ENCODE measurements at places on chromosomes 3 and 15.

- peak; percentile 90 for DNase-seq
- H3K4me1 ChIP-seq, result peaks cover 2% of the 10 kb centered on the region
- no peaks in the 10 kb centered on the region for H3K27me3 ChIP-seq
- H3K4me3 ChIP-seq, result peak within 1 kb of the TSS; percentile 94
These were observed at the start of gene SATB1 for GRCh38 chr3:18424729-18425640. SATB1 (minus strand) TSS chr3:18425339; CDS start chr3:18420967, 4,372 bp downstream.

- no peaks in the 10 kb centered on the region for H3K36me3 ChIP-seq
- no peak overlapping the region for H3K4me3 ChIP-seq
- peak; percentile 76 for DNase-seq
- no peak overlapping the region for H3K27ac ChIP-seq
- H3K4me1 ChIP-seq, result peaks cover 2% of the 10 kb centered on the region
These were observed 296.8 kb downstream of the RORA start for GRCh38 chr15:60932051-60932915.

DNA sequence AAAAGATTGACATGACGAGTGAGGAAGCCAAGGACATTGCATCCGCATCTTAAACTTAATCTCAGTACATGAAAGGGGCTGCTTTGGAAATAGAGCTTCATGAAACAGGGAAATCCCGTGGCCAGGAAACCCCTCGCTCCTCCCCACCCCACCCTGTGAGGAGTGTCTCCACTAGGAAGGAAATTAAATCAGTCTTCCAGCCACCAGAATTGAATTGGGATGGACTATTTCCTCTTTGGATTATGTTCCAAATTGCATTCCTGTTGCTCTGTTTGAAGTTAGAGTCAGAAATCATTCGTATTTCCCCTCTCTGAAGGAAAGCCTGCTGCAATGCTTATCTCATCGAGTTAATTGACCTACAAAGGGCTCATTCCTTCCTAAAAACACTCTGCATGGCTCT lies 35.8 kb downstream of the CLDN11 start:
- no peaks in the 10 kb centered on the region for H3K27me3 ChIP-seq
- no peak overlapping the region for H3K27ac ChIP-seq
- H3K4me3 ChIP-seq, result no peak overlapping the region
- H3K36me3 ChIP-seq, result no peaks in the 10 kb centered on the region
- no peaks in the 10 kb centered on the region for H3K4me1 ChIP-seq

GRCh38 chr3:59607656-59608055 lies 557.8 kb upstream of the CFAP20DC start:
- DNase-seq, result no peak
- H3K27ac ChIP-seq, result no peak overlapping the region
- H3K36me3 ChIP-seq, result no peaks in the 10 kb centered on the region
- no peak overlapping the region for H3K4me3 ChIP-seq
- no peaks in the 10 kb centered on the region for H3K4me1 ChIP-seq

- H3K4me1 ChIP-seq, result no peaks in the 10 kb centered on the region
- no peaks in the 10 kb centered on the region for H3K36me3 ChIP-seq
- no peak overlapping the region for H3K27ac ChIP-seq
- DNase-seq, result no peak
These were observed 127.9 kb downstream of the GADL1 start for GRCh38 chr3:30766522-30766921.

GRCh38 chr3:104547031-104547430 lies 819.7 kb upstream of the ALCAM start:
- H3K27me3 ChIP-seq, result no peaks in the 10 kb centered on the region
- no peak overlapping the region for H3K4me3 ChIP-seq
- H3K4me1 ChIP-seq, result no peaks in the 10 kb centered on the region
- H3K27ac ChIP-seq, result no peak overlapping the region
- no peaks in the 10 kb centered on the region for H3K36me3 ChIP-seq

- DNase-seq, result no peak
- no peaks in the 10 kb centered on the region for H3K27me3 ChIP-seq
These were observed 13.4 kb downstream of the ARIH2 start for GRCh38 chr3:48931944-48932580.

GRCh38 chr3:75886971-75887526 lies 101.7 kb upstream of the ZNF717 start:
- no peak for DNase-seq
- H3K27me3 ChIP-seq, result no peaks in the 10 kb centered on the region

DNA sequence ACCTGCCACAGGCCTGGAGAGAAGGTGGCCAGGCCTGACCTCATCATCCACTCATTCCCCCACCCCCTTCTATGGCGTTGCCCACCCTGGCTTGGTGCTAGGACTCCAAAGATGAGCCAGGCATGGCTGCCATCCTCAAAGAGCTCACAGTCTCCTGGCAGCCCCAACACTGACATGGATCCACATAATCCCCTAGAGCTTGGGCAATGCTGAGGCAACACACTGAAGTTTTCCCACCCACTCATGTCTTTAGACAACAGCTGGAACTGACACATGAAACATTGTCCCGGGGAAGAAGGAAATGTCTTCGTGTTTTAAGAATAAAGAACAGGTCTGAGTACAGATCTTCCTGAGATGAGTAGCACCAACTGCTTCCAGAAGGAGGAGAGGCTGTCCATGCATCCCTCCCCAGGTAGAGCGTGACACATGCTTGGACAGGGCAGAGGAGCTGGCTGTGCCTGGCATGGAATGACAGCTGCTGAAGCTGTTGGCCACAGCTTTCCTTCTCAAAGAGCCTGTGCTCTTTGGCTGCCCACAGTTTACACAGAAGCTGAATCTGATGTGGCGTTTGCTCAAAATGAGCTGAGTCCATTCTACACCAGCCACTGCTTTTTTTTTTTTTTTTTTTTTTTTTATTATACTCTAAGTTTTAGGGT lies 70.1 kb downstream of the HOMER2 start:
- H3K4me3 ChIP-seq, result no peak overlapping the region
- H3K27ac ChIP-seq, result no peak overlapping the region
- no peak for DNase-seq
- H3K4me1 ChIP-seq, result no peaks in the 10 kb centered on the region

DNA sequence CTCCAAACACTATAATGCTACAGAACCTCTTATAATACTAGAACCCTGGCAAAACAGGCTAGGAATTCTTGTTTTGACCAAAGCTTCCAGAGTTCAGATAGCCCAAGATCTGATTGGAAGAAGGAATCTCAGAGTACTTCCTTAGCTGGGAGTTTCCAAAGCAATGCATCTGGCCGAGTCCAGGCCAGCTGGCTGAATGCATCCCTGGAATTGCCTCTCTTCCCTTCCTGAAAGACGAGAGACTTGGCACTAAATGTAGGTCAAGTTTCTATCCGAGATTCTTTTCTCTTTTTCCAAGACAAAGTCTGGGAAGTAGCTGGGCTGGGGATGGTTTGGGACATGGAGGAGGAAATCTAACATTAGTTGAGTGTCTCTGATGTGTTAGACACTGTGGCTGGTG lies 68.7 kb upstream of the ADPGK start:
- H3K27ac ChIP-seq, result no peak overlapping the region
- no peaks in the 10 kb centered on the region for H3K27me3 ChIP-seq
- no peaks in the 10 kb centered on the region for H3K36me3 ChIP-seq
- no peaks in the 10 kb centered on the region for H3K4me1 ChIP-seq
- DNase-seq, result no peak

DNA sequence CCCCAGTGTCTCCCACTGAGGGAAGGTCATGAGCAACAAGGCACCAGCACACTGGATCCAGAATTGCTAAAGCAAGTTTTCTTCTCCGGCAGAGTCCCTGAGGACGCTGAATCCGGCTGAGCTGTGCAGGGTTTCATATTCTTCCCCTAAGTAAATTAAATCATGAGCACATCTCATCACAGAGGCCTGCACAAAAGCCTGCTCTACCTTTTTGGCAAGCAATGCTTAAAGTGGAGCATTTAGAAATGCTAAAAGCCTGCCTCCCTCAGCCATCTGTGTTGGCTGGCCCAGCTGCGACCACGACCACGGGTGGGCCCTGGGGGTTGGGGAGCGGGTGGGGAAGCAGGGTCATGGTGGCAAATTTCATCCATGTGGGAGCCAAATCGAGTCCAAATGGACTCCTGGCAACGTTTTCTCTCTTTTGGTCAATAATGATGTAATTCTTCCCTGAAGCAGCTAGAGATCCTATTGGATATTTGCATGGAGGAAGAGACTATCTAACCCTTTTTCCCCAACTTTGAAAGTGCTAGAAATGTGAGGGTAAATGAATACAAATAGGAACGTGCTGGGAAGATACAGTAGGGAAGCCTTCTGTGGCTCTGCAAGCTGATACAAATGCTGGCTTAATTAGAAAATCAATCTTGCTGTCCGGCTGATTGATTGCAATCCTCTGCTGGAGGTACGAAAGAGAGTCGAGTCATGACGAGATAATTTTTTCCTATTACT lies 532.8 kb upstream of the TBL1XR1 start:
- no peaks in the 10 kb centered on the region for H3K36me3 ChIP-seq
- no peak overlapping the region for H3K27ac ChIP-seq
- no peak overlapping the region for H3K4me3 ChIP-seq
- no peaks in the 10 kb centered on the region for H3K27me3 ChIP-seq
- H3K4me1 ChIP-seq, result no peaks in the 10 kb centered on the region
- no peak for DNase-seq

DNA sequence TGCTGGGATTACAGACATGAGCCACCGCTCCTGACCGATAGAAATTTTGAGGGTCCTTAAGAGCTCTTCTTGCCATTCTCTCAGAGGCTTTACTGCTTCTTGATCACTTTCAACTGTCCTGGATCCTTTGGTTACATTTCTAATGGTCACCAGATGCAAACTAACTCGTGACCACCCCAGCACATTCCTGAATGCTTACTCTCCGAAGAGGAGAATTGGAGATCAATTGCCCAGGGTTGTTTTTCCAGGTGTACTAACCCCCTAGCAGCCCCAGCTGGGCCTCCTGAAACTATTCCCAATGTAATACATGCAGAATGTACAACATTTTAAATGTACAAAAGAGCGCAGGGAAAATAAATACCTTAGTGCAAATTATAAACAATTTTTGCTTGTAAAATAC lies 65.1 kb upstream of the TBL1XR1 start:
- no peaks in the 10 kb centered on the region for H3K36me3 ChIP-seq
- no peak for DNase-seq
- no peaks in the 10 kb centered on the region for H3K4me1 ChIP-seq
- H3K4me3 ChIP-seq, result no peak overlapping the region

- no peaks in the 10 kb centered on the region for H3K27me3 ChIP-seq
- no peak for DNase-seq
- no peak overlapping the region for H3K4me3 ChIP-seq
- no peak overlapping the region for H3K27ac ChIP-seq
- H3K36me3 ChIP-seq, result no peaks in the 10 kb centered on the region
- H3K4me1 ChIP-seq, result no peaks in the 10 kb centered on the region
These were observed 131.4 kb downstream of the TMCO5A start for GRCh38 chr15:38065721-38066345.

GRCh38 chr15:49644364-49644794 lies 23.5 kb downstream of the DTWD1 start:
- H3K4me1 ChIP-seq, result peaks cover 5% of the 10 kb centered on the region
- no peaks in the 10 kb centered on the region for H3K27me3 ChIP-seq
- H3K4me3 ChIP-seq, result no peak overlapping the region
- H3K27ac ChIP-seq, result peak overlapping the region; percentile 48
- no peaks in the 10 kb centered on the region for H3K36me3 ChIP-seq

DNA sequence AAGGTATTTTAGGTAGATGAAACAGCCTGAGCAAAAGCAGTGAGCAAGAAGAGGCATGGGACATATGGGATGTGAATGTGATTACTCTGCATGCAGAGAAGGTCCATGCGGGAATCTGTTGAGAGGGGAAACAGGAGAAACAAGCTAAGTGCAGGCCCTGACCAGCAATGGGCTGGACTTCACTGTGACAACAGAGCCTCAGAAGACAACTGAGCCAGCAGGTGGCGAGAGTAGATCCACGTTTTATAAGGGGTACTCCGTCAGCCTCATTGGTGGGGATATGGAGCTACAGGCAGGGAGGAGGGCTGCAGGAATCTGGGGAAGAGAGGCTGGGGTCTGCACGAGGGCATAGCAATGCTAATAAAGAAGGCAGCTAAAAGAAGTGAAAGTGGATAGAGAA lies 405.9 kb upstream of the LMCD1 start:
- H3K27me3 ChIP-seq, result no peaks in the 10 kb centered on the region
- no peak overlapping the region for H3K27ac ChIP-seq
- no peak overlapping the region for H3K4me3 ChIP-seq
- H3K4me1 ChIP-seq, result peaks cover 1% of the 10 kb centered on the region
- no peak for DNase-seq

- no peaks in the 10 kb centered on the region for H3K36me3 ChIP-seq
- no peaks in the 10 kb centered on the region for H3K4me1 ChIP-seq
- DNase-seq, result no peak
These were observed 220.9 kb upstream of the SUCLG2 start for GRCh38 chr3:67875338-67875737.

DNA sequence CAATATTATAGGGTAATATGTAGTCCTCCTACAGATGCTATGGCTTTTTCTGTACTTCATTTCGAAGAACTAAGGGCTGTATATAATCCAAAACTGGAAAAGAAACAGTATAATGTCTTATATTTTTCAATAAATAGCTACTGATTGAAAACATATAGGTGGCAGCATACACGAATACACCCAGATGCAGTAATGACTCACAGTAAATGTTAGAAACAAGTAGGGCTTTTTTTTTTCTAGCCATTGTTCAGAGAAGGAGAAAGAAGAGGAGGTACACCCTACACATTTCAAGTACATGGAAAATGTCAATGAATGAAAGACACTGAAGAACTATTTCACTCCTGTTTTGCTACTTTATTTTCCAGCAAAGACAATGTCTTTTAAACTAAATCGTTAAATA lies 9.4 kb downstream of the DAZL start:
- no peaks in the 10 kb centered on the region for H3K36me3 ChIP-seq
- no peak overlapping the region for H3K27ac ChIP-seq
- H3K27me3 ChIP-seq, result no peaks in the 10 kb centered on the region
- no peaks in the 10 kb centered on the region for H3K4me1 ChIP-seq
- H3K4me3 ChIP-seq, result no peak overlapping the region
- DNase-seq, result no peak

DNA sequence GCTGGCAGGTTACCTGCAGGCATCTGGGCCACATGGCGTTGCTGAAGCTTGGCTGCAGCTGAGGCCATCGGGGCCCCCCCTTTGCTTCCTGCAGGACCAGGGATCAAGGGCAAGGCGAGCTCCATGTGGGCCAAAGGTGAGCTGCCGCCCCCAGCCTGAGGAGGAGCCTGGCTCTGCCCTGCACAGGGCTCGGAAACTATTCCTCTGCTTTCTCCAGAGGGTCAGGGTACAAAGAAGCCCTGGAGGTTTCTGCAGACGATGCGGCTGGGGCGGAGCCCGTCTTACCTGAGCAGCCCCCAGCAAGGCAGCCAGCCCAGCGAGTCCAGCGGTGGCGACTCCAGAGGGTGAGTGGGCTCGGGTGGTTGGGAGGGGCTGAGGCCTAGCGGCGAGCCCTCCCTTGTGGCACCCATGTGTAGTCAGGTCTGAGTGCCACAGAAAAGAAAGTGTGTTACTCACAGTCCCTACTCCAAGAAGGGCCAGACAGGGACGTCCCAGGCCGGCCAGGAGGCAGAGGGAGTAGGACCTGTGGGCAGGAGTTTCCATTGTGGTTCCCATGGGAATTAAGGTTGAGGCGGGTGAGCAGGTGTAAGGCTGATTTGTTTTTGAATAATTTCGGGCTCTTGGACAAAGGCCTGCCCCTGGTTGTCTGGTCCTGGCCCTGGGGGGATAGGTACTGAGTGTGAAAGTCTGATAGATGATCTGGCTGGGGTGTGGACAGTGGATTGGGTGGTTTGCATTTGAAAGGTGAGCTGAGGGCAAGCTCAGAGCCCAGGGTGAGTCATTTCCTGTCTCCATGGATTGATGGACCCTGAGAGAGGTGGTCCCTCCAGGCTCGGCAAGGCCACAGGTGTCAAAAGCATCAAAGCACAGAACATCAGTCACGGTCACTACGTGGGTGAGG lies 25.4 kb downstream of the CFAP100 start:
- no peak overlapping the region for H3K27ac ChIP-seq
- H3K36me3 ChIP-seq, result no peaks in the 10 kb centered on the region
- no peaks in the 10 kb centered on the region for H3K4me1 ChIP-seq
- H3K4me3 ChIP-seq, result no peak overlapping the region
- DNase-seq, result no peak

- no peak for DNase-seq
- H3K4me1 ChIP-seq, result no peaks in the 10 kb centered on the region
- no peaks in the 10 kb centered on the region for H3K27me3 ChIP-seq
- no peak overlapping the region for H3K27ac ChIP-seq
These were observed 91.5 kb upstream of the FAM174B start for GRCh38 chr15:92747047-92747446.
